BJ (cell line): ENCODE measurements at places on chromosomes 7 and 10.

DNA sequence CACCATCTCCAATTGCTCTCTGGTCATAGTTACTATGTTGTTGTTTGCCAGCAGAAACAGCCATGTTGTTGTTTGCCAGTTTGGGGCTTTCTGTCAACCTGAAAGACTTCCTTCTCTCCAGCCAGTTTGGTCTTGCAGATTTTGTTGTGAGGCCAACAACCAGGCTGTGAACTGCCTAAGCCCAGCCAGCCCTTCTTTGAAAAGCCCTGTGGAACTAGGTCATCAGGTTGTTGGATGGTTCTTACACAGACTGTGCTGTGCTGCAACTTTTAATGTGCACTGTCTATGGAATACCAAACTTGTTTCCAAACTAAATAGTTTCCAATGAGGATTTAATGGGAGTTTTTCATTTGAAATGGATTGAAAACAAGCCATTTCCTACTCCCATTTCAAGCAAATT lies 592.7 kb upstream of the GALNT17 start:
- no peak for DNase-seq

- DNase-seq: no peak
These were observed 134.7 kb upstream of the AKR1E2 start for GRCh38 chr10:4691301-4691700.

DNA sequence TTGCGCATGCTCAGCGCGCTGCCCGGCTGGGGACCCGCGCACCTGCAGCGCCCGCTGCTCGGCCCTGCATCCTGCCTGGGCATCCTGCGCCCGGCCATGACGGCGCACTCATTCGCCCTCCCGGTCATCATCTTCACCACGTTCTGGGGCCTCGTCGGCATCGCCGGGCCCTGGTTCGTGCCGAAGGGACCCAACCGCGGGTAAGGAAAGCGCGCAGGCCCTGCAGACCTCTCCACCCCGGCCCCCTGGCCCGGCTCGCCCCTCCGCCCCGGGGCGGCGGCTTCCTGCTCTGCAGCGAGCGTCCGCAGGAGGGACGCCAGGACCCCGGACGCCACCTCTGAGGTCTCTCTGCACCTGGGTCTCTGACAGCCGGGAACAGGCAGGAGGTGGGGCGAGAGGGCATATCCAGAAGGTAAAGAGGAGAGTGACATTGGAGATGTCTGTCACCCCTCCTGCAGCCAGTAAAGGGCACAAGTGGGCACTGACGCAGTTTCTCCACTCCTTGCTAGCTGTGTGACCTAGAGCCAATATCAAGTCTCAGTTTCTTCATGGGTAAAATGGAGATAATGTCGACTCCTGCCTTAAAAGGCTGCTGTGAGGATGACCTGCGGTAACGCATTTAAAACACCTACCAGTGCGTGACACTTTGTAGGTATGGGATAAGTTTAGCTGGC lies 338 bp downstream of the ATP6V0E2 start:
- no peak for DNase-seq

- no peak for DNase-seq
These were observed 8.1 kb upstream of the TMEM72 start for GRCh38 chr10:44902941-44903545.

DNA sequence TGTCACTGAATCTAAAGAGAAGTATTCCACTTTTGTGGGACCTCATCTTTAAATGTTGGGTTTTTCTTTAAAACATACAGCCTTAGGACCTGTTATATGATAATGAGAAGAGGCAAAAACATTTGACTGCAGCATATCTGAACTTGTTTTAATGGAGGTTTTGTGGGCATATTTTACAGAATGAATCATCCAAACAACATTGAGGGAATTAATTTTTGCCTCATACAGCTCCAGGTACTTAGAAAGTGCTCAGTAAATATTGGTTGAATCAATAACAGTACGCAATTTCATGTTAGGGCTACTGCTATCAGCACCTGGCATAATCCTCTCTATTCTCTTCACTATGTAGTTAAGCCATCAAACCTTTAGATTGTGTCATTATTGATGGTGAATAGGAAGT lies 115.9 kb downstream of the MALRD1 start:
- DNase-seq: no peak

DNA sequence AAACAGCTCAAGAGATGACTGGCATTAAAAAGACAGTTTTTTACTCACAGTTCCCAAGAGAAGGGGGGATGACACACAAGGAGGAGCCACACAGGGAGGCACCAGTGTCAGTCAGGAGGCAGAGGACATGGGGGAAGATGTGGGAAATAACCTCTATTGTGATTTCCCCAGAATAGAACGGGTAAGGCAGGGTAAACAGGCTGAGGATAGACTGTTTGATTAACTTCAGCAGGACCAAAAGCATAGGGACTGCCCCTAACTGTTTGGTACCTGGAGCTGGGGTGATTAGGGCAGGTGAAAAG lies 60.7 kb downstream of the RAPGEF5 start:
- no peak for DNase-seq

- no peak for DNase-seq
These were observed 54.1 kb downstream of the KCND2 start for GRCh38 chr7:120327054-120327453.

DNA sequence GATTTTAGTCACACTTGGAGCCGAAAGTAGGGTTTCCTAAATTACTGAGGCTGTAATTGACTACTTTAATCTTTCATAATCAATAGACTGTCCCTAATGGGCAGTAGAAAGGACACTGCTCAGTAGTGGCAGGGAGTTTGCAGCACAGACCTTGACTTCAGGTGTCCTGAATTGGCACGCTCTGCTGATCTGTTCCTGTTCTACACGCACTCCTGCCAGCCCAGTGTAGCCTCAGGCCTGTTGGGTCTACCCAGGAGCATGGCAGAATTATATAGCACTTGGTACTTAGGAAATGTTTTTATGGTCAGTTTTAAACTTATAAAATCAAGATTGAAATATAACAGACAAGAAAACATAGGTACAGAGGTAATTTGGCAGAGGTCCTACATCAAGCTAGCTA lies 9.0 kb downstream of the EIF4H start:
- DNase-seq: no peak
